ENCODE measurements at places on chromosomes 7 and 10.
A peak's percentile ranks its signal among the peaks of the same experiment; 100 is the strongest.

DNA sequence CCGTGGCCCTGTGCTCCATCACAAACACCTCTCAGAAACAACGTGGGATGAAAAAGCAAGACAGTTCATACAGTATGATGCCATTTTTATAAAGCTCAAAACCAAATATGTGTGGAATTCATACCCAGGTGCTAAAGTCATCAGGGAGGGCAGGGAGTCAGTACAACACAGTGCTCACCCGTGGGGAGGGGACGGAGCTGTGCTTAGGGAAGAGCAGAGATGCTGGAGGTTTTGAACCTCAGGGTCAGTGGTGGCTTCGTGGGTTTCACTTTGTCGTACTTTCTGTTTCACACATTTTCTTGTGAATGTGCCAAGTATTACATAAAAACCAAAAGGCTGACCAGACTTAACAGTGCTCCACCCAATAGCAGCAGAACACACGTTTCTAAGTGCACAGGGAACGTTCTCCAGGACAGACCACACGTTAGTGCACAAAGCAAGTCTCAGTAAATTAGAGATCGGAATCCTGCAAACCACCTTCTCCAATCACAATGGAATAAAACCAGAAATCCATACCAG, 21.2 kb downstream of the ZMIZ2 start:
- peak; percentile 40 for DNase-seq

GRCh38 chr7:102292813-102293798, 6.4 kb downstream of the SH2B2 start:
- no peak for DNase-seq

DNA sequence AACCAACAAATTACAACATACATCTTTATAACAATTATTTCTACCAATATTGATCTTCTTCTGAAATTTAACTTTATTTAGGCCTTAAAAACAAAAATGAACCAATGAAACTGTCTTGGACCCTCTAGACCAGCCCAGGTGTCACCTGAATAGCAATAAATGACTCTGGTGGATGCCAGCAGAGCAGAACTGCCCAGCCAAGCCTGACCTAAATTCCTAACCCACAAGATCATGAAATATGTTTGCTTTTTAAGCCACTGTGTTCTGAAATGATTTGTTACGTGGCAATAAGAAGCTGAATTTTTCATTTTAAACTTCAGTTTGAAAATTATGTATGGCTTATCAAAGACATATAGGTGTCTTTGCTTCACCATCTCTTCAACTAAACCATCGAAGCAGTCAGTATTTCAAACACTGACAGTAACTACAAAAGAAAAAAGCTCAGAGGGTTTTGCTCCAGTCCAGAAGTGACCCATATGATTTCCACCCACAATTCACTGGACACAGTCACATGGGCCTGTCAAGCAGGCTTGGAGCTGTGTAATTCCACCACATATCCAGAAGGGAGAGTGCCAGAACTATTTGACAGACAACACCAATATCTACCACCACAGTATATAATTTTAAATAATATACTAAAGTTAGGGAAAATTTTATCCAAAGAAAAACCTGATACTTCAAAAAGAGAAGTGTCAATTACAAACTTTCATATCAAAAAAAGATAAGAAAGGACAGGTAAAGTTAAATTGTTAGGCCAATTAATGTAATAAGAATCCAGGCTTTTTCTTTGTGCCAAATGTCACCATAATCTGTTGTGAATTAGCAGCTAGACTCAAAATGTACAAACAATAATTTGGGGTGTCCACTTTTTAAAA, 94.5 kb downstream of the KMT2C start:
- DNase-seq, result peak; percentile 56

DNA sequence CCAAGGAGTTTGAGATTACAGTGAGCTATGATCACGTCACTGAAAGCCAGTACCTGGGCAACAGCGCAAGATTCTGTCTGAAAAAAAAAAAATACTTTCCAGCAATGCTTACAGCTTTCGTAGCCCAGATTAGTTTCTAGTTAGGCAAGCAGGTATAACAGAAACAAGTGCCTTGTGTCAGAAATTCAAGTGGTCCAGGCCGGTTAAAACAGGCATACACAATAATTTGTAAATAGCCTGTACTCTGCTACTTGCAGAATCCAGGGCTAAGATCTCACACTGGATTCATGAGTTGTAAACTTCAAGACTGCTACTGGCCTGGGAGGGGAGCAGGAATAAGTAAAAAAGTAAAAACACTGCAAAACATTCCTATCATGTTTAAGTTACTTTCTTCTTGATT, 512.9 kb downstream of the IPMK start:
- no peak for DNase-seq

DNA sequence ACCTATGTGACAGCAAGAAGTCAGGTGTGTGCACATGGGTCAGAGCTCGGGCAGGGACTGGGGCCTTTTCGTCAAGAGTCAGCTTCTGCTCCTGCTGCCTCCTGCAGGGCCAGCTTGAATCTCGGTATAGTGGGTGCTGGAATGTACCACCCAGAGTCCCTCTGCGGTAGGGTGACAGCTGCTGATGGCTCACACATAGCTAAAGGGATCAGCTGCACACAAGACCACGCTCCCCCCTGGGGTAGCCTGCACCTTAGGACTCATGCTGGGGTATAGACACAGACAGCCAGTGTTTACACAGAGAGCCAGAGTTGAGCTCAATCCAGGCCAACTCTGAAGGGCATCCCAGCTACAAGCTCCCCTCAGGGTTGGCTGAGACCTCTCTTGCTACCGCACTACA, 14.0 kb upstream of the COL13A1 start:
- no peak for DNase-seq

DNA sequence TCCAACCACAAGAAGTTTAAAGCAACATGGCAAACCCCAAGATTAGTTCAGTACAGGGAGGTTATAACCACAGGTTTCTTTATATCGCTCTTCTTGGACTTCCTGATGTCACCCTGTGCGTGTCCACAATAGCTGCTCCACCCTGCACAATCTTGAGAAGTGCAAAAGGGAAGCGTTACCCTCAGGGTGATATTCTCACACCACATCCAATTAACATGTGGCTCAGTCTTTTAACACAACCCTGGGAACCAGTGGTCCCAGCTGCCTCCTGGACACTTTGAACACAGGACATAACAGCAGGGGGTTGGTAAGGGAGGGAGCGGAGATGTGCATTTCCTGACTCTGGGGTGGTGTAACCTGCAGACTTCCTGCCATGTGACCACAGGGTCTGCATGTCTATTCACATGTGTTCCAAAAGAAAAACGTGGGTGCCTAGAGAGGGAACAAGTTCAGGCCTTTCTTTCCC, 64.6 kb downstream of the GSAP start:
- DNase-seq, result peak; percentile 82

- peak; percentile 67 for DNase-seq
These were observed 91.4 kb downstream of the LRRTM3 start for GRCh38 chr10:67017218-67017617.

DNA sequence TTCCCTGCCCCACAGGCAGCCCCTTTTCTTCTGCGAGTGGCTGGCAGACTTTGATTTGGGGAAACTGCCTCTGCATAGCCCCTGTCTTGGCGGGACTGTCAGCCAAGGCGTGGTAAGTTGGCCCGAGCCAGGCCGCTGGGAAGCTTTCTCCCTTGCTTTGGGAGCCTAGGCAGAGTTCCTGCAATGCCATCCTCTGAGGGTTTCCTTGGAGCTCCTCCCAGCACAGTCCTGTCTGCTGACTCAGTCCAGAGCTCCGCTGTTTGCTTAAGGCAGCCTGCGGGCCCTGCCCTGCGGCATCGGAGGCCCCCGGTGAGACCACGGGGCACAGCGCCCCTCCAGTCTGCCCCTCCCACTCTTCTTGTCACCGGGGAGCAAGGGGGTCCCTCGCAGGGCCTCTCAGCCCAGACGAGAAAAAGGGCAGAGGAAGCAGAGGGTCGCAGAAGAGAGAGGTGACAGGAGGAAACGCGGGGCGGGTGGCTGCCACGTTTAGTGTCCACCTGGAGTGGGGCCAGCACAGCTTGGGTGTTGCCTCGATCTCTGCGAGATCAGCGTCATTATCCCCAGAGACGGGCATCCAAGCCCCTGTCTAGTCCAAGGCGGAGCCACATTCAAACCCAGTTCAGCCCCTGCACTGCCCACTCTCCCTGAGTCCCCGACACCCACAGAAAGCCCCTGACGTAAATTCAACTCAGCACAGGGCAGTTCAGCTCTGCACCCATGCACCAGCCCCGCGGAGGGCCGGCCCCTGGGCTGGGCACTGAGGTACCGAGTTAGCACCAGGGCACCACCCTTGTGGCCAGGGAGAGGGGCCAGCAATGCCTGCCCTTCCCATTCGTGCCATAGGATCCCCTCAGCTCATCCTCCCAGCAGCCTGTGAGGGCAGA, 59.0 kb upstream of the CHST15 start:
- no peak for DNase-seq

DNA sequence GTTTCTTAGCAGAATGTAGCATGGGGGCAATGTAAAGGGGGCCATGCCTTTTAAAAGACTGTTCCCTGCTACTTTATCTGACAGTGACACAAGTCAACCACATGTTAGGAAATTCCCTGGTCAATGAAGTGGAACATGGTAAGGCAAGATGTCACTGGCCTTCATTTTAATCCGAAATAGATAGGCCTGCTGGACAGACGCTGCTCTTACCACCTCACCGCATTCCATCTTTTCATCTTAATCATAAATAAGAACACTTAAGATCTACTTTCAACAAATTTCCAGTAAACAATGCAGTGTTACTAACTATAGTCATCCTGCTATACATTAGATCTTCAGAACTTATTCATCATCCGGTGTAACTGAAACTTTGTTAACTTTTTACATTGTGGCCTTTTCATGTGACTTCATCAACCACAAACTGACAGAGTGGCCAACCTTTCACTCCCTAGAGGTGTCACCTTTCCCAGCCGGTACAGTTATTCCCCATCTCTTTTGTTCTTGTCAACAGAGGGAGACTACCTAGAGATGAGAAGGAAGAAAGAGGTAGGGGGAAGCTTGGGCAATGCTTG, 15.6 kb downstream of the ASB4 start:
- DNase-seq, result peak; percentile 72

- DNase-seq, result peak; percentile 26
These were observed 172.9 kb downstream of the DKK1 start for GRCh38 chr10:52486840-52487611.

DNA sequence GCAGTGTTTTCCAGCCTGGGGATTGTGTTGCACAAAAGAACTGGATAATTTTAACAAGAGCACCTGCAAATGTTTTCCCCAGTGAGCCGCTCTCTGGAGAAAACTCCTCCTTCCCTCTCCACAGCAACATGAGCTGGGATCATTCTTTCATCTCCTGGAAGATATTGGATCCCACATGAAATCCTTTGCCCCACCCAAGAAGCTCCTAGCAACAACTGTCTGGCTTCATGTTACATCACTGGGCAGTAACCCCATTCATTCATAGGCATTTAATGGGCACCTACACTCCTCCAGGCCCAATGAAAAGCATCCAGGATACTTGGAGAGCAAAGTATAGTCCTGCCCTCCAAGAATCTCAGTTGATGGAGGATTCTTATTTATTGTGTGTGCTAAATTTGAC, 27.2 kb downstream of the LSM5 start:
- DNase-seq, result no peak

GRCh38 chr10:3480281-3480989, 304.6 kb downstream of the KLF6 start:
- DNase-seq, result no peak

DNA sequence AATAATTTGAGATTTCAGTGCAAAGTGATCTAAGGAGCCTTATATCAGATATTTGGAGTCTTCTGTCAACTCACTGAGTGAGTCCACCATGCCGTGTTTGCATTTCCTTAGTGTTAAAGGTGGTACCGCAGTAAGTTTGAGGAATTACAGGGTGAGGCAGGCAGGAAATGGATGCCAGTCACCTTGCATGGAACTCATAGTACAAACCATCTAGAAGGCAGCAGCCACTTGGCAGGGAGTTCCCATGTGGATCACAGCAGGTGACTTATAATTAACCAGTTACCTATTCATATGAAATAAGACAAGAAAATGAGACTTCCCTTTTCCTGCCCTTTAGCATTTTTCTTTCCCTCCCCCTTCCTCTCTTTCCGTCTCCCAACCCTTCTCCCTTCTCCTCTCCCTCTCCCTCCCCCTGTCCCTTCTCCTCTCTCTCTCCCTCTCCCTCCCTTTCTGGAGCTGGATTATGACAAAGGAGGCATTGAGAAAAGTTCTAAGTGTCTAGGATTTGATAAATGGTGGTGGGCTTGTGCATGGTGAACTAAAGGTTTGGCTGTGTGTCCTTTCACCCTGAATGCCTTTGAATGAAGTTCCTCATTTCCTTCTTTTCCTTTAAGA, 94.1 kb downstream of the LRRC4 start:
- no peak for DNase-seq

DNA sequence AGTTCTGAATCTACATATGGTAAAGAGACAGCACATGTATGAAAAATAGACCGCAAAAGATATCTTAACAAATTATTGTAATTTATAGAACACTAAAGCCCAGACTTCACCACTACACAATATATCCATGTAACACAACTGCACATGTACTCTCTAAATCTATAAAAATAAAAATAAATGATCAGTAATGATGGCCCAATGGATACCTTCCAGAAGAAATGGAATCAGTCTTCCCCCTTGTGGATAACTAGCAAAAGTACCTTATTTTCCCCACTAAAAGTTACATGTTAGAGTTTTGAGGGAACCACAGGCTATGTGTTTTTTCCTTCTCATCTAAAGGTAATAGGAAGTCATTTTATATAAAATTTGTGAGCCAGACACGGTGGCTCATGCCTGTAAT, 25.7 kb downstream of the C7orf25 start:
- peak; percentile 41 for DNase-seq
